Activated CD8-positive, alpha-beta memory T cell treated with anti-CD3 and anti-CD28 coated beads for 24 hours (primary cell): ENCODE measurements at places on chromosomes 16 and 17.

DNA sequence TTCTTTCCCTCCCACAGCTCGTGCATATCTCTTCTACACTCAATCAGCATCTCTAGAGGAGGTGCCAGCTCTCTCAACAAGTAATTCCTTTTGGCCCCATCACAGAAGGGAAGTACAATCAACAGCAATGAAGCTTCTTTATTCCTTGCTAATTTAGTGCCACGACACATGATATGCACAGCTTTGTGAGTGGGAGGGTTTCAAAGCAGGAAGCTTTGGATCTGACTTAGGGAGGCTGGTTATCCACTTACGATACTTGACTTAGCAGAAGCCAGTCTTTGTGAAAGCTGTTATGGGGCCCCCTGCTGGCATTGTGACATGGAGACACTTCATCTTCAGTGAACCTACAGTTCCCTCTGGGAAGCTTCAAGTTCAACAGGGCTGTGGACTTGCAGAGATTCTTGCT, 81.0 kb downstream of the TMEM100 start:
- DNase-seq, result no peak

DNA sequence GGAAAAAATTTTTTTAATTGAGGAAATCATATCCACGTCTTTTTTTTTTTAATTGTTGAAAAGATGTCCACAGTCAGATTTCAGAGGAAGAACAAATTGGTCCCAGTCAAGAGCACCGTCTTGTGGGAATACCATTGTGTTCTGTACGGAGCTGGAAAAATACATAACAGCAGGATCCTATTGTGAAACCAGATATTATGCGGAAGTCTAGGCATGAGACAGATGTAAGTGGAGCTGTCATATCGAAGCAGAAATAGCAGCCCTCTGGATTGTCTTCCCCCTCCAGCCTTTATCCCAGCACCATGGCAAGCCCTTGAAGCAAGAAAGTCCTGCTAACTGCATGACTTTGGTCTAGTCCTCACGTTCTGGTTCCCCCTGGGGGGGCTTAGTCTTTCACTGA, 391.6 kb upstream of the ASIC2 start:
- DNase-seq, result no peak

GRCh38 chr17:36920032-36921005, 17.0 kb upstream of the LHX1 start:
- DNase-seq, result no peak

DNA sequence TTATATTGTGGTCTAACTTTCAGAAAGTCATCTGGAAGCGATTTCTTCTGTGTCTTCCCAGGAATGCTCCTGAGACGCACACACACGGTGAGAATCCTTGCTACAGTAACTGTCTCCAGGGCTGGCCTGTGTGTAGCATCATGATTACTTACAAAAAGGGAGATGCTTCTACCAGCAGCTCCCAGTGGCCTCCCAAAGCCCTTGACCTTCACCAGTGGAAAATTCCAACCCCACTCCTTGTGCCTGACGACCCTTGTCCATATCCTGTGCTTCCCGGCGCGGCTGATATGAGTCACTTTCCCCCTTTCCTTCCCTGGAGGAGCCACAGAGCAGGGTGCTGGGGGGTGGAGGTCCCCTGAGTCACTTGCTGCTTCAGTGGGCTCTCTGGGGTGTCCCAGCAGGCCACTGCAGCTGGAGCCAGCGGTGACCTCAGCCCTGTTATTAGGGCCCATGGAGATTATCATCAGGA, 22.1 kb upstream of the NAT9 start:
- DNase-seq, result no peak

- DNase-seq, result no peak
Measured at GRCh38 chr16:62652441-62653120, 616.3 kb upstream of the CDH8 start.

GRCh38 chr17:27481327-27481726, 25.1 kb downstream of the KSR1 start:
- peak; percentile 65 for DNase-seq

- no peak for DNase-seq
Measured at GRCh38 chr16:22938647-22939046, 124.7 kb downstream of the HS3ST2 start.

- no peak for DNase-seq
Measured at GRCh38 chr17:7940743-7941142, 8.7 kb downstream of the CNTROB start.

- DNase-seq, result no peak
Measured at GRCh38 chr17:64477849-64478248, 19.0 kb downstream of the POLG2 start.

GRCh38 chr17:6179017-6179416, 108.8 kb downstream of the WSCD1 start:
- DNase-seq, result no peak

DNA sequence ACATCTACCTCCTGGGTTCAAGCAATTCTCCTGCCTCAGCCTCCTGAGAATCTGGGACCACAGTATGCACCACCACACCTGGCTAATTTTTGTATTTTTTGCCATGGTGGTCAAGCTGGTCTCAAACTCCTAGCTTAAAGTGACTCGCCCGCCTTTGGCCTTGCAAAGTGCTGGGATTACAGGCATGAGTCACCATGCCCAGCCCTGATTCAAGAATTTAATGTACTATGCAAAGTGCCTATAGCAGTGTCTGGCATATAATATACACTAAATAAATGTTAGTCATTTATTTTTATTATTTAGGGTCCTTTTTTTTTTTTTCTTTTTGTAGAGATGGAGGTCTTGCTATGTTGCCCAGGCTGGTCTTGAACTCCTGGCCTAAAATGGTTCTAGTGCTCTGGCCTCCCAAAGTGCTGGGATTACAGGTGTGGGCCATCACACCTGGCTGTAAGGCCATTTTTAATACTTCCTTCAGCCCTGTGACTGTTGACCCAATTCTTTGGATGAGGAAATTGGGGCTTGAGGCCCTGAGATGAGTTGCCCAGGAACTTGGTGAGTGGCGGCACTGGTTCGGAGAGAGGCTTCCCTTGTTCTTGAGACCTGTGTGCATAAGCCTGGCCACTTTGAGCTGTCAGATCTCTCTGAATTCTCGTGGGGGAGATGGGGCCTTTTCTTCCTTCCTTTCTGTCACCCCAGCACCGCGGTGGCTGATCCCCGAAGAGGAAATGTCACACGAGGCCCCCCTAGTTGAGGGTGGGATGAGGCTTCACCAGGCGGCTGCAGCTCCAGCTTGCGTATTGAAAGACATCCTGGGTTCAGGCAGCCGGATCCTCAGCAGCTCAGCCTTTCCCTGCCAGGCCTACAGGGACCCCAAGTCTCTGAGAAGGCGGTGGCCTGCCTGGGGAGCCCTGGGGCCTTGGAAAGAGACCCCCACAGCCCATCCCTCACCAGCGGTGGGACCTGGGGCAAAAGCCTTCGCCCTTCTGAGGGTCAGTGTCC, 38.7 kb downstream of the LAT start:
- DNase-seq, result peak; percentile 72

- no peak for DNase-seq
Measured at GRCh38 chr17:49978501-49978900, 9.5 kb downstream of the DLX4 start.

DNA sequence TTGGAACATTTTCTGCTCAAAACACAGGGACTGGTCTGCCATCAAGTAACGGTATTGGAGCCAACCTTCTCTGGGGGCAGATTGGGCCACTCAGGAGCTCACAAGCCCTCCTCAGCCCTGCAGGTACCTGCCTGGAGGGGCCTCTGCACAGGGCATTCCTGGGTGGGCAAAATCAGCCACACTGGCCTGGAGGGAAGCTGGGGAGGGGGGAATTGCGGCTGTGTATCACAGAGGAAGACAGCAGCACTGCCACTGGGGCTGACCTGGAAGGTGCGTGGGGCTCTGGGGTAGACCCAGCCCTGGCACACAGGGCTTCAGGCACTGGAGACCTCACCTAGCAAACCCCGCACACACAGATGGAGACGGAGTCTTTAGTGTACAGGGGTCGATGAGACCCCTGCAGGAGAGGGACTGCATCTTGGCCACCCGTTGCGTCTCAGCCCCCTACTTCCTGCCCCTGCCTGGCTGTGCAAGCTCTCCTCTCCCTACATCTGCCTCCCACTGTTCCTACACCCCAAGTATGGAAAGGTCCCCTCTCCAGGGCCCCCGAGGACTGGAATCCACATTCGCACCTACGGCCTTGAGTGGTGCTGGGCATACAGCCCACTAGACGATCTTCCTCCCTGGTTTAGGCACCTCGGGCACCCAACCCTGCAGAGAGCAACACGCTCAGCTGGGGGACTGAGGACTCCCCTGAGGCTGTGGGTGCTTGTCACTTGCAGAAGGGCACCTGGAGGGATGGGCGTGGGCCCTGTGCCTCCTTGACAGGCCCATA, 7.1 kb upstream of the SRRM2 start:
- no peak for DNase-seq

- no peak for DNase-seq
Measured at GRCh38 chr17:80833952-80834892, 157.4 kb upstream of the CHMP6 start.

- DNase-seq, result no peak
Measured at GRCh38 chr16:16917191-16917785, 538.3 kb downstream of the NPIPA7 start.

DNA sequence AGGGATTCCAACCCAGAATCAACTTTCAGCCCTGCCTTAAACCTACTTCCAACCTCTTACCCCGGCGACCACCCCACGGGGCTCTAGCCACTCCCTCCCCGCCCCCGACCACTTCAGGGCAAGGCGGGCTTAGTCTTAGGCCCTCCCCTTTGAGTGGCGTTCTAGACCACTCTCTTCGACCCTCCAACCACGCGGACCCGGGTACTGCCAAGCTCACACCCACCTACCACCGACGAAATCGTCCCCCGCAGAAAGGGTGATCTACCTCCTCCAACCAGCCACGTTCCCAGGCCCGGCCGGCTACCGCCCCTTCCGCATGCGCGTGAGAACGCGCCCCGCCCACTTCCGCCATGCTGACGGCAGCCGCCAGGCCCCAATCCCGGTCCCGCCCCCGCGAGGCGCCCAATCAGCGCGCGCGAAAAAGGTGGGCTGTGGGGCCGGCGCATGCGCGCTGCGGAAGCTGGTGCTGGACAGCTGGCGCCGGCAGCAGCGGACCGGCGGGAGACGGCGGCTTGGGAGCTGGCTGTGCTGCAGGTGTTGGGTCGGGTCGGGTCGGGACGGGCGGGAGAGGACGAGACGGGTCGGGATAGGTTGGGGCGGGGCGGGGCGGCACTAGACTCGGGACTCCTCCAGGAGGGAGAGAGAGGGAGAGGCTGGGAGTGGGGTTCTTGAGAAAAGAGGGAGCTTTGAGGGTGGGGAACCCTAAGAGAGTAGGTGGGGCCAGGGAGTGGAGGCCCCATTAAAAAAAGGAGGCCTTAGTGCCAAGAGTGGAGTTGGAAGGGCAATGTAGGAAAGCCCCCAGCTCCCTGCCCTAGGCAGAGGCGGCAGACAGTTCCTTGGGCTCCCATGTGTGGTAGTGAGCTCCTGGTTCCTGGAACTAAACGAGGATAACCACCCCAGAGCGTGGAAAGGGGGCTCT, at the start of gene NAT9:
Gene NAT9, minus strand, starts transcription at position 302 of the 919 bp plus-strand sequence. CDS start 647 bp downstream, outside the sequence.
- peak; percentile 100 for DNase-seq

DNA sequence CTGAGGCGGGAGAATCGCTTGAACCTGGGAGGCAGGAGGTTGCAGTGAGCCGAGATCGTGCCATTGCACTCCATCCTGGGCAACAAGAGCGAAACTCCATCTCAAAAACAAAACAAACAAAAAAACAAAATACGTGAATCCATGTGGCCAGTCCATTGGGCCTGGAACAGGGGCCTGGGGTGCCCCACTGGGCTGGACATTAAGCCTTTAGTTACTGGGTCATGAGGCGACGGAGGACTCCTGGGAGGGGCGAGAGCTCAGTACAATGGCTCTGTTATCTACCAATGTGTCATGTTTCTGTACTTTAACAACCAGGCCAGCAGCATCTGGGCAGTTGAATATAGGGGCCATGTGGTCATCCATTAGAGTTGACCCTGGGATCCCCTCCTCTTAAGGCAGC, 18.9 kb upstream of the CLEC18A start:
- no peak for DNase-seq

DNA sequence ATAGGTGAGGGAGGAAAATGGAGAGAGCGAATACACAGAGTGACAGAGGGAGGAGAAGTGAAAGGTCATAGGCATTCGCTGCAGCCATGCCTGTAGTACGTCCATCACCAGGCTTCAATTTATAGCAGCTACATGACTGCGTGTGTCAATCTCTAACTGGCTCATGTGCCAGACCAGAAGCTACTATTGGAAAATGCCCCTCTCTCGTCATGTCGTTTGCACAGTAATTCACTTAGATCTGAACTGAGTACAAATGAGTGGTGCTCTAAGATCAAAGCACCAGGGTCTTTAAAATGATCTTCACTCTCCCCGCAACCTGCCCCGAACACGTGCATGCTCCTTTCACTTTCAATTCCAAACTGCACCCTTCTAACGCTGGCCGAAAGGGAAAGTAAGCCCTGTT, 51.3 kb downstream of the ADCY9 start:
- peak; percentile 61 for DNase-seq

DNA sequence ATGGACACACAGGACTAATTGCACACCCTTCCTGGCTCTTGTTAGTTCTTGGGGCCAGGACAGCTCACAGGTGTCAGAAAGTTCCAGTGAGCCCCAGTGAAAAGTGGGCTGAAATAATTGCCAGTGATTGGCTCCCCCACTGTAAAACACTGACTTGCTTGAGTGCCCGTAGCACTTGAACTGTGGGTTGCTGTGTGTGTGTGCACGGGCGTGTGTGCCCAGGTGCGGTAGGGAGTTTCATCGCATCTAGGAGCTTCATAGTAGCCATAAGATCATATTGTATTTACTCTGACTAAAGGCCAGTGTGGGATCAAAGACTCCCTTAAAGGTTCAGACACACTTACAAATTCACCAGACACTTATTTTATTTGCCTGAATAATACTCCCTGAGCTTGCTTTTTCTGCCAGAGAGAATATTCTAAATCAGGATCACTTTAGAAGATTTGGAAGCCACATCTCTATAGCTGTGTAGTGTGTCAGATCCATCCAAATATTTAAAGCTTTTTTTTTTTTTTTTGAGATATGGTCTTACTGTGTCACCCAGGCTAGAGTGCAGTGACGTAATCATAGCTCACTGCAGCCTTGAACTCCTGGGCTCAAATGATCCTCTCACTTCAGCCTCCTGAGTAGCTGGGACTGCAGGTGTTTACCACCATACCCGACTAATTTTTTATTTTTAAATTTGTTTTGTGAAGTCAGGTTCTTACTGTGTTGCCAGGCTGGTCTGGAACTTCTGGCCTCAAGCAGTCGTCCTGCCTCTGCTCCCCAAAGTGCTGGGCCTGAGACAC, 11.4 kb downstream of the UNK start:
- DNase-seq, result no peak

DNA sequence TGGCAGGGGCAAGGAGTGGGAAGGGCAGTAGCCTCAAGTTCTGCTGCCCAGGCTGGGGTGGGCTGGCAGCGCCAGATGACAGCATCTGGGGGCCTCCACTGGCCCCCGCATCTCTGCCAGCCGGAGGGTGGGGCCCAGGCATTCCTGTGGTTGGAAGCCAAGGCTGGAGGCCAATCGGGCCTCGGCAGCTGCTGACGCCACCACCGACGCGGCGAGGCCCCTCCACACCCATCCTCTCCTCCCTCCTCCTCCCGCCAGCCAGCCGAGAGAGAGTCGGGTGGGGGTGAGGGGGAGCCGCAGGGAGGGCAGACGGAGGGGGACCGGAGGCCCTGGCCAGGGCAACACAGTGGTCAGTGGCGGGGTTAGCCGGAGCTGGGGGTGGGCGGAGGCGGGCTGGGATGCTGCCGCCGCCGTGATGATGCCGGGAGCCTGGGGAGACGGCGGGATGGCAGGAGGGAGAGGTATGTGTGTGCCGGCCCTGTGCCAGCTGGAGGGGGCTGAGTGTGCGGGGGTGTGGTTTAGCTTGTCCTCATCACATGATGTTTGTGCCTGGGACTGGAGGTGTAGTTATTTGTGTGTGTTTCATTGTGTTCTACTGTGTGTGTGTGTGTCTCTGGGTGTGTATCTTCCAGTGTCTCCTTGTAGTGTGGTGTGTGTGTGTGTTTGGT, 36.6 kb downstream of the ARHGAP23 start:
- DNase-seq, result no peak

GRCh38 chr16:57041182-57042156, 50.9 kb upstream of the CPNE2 start:
- DNase-seq, result peak; percentile 90
